ENCODE measurements at places on chromosomes 6 and 20.

DNA sequence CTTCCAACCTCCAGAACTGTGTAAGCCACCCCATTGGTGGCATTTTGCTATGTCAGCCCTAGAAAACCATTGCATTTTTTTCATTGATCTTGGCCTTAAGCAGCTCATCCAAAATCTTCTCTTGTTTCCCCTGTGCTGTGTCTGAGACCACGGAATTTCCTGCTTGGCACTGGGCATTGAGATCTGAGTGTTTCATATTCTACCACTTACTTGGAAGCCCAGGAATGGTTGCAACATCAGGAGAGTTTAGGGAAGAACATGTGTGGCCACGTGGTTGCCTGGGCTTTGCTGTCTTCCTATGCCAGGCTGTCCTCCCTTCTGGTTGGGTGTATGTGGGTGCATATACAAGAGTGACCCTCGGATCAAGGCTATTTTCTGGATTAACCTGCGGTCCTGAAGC, 139.3 kb upstream of the PMEPA1 start:
- DNase-seq, result no peak

GRCh38 chr6:41255638-41256246, 27.6 kb downstream of the TREML4 start:
- no peak for DNase-seq

DNA sequence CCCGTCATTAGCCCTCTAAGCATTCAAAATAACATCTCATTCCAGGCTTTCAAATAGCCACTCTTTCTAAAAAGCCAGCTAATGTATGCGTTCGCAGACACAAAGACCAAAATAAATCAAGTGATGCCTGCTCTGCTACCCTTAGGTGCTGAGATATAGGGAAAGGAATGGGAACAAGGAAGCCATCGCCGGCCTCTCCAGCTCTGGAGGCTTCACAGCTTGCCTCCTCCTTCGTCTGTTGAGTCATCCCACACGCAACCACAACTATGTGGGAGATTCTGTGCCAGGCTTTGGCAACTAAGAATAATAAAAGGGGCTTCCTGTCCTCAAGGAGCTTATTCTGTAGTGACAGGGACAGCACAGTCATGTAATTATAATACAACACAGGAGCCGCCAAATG, 27.3 kb upstream of the SLC22A23 start:
- DNase-seq, result no peak

GRCh38 chr6:164184410-164184809, 769.9 kb downstream of the QKI start:
- no peak for DNase-seq

DNA sequence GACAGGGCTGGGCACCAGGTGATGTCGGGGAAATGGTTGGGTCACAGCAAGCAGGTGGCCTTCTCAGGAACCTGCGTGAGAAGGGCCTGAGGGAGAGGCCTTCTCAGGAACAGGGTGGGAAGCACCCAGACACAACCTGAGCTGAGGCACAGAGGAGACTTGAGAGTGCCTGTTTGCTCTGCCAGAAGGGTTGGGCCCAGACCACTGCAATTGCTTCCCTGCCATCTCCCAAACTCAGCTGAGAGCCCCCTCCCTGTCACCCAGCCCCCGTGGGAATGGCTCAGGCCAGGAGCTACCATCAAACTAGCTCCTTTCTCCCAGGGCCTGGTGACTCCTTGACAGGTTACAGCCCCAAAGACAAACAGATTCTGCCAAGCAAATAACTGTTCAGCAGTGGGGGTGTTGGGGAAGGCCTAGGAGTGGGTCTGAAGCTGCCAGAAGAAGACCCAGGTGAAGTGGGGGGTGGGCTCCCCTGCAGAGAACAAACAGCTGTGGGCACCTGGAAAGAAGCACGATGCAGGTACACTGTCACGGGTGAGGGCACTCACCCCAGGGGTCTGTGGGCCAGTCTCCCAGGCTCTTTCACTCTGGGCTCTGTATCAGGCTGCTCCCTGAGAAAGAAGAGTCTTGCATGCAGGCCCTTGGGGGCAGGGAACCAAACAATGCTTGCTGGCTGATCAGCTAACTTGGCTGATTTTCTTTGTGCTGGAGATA, 30.4 kb upstream of the SPDEF start:
- no peak for DNase-seq

DNA sequence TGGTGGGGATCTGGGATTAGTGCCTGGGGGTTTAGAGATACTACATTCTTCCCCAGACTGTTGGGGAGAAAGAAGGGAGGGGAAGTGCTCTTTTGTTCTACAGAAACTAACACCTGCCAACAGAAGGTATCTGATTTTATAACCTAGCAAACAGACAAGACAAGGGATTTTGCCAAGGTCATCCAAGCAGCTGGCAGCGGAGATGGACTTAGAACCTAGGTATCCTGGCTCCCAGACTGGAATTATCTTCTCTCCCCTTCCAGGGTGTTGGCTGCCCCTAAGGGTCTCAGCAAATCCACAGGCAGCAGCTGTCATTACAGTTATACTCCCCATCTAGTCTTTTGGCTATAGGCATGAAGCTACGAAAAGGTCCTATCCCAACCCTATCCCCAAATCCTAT, 8.4 kb downstream of the SDC4 start:
- no peak for DNase-seq

DNA sequence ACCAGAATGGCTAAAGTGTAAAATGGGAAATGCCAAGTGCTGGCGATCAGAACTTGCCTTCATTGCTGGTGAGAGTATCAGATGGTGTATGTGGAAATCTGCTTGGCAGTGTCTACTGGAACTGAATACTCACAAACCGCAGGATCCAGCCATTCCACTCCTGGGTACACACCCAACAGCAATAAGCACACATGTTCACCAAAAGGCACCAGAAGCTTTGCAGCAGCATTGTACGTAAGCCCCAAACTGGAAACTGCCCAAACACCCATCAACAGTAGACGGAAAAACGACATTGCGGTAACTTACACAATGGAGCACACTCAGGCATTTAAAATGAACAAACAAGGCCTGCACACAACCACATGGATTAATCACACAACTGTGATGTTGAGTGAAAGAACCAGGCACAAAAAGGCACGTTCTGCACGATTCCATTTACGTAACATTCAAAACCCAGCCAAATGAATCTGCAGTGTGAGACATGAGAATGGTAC, 37.3 kb upstream of the BPIFA2 start:
- no peak for DNase-seq

DNA sequence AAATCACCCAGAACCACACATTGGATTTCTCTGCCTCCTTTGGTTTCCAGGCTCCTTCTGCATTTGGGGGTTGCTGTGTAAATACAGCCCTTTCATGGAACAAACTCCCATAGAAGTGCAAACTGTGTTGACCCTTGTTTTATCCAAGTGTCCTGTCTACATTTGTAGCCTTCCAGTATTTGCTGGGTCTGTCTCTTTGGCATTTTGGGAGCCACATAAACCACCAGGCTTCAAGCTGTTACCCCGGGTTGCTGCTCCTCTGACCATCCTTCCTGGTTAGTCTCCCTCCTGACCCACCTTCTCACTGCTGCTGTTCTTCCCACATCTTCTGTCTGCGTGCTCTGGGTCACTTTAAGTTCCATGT, 7.6 kb upstream of the MTHFD1L start:
- DNase-seq, result no peak

Measured in dorsolateral prefrontal cortex (tissue), 122 donors.